ENCODE measurements at places on chromosomes 1 and 21. TPM values are rescaled to one million over a fixed set of nuclear protein-coding genes. Genes with fewer than 3 reads are reported as not detected.

DNA sequence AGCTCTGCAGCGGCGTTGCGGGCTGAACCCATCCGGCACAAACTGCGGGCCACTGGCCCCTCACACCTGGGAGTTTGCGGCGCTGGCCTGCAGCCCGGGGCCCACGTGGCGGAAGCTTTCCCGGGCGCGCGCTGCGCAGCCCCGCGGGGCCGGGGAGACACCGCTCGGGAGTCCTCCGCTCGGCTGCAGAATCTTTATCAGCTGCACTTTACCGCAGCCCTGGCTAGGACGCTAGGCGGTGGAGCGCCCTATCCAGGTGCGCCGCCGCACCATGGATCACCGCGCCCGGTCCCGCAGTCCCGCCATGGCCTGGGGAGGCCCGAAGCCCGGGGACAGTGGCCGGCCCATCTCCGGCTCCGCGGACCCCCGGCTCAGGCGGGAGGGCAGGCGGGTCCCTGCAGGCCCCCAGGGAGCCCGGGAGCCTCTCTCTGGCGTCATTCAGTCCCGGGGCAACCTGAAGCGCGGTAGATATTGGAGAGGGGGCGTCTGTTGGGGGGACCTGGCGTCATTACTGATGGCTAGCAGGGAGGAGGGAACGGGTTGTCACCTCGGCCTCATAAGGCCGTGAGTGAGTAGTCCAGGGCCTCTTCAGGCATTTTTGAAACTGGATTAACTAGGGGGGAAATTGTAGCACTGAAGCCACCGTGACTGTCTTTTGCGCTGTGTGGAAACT lies 5.7 kb upstream of the OLIG2 start:
- no peak for DNase-seq

- no peak for DNase-seq
These were observed 124.5 kb upstream of the GALNT2 start for GRCh38 chr1:229942501-229942900.

The C1QTNF12 gene
- 3.8 TPM for total RNA-seq

DNA sequence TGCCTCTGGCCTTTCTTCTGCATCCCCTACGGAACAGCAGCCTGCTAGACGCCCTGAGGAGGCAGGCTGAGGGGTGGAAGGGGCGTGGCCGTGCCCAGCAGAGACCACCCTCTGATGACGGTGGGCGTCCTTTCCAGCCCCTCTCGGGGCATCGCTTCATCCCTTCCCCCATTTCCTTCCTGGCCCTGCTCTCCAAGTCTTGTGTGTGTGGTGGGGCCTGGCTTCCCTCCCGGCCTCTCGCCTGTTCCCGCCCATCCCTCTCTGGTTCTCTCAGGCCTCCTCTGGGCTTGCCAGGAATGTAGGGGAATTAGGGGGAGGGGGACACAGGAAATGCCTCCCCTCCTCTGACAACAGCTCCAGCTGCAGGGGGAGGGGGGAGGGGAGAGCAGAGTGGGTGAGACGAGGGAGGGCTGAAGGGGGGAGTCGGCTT lies 51.1 kb downstream of the SKI start:
- no peak for DNase-seq

The ZBTB37 gene
- 8.0 TPM for total RNA-seq

GRCh38 chr1:206737729-206738201 lies 32.8 kb upstream of the IL19 start:
- DNase-seq = no peak

The KRTAP12-2 gene
- not detected for total RNA-seq

DNA sequence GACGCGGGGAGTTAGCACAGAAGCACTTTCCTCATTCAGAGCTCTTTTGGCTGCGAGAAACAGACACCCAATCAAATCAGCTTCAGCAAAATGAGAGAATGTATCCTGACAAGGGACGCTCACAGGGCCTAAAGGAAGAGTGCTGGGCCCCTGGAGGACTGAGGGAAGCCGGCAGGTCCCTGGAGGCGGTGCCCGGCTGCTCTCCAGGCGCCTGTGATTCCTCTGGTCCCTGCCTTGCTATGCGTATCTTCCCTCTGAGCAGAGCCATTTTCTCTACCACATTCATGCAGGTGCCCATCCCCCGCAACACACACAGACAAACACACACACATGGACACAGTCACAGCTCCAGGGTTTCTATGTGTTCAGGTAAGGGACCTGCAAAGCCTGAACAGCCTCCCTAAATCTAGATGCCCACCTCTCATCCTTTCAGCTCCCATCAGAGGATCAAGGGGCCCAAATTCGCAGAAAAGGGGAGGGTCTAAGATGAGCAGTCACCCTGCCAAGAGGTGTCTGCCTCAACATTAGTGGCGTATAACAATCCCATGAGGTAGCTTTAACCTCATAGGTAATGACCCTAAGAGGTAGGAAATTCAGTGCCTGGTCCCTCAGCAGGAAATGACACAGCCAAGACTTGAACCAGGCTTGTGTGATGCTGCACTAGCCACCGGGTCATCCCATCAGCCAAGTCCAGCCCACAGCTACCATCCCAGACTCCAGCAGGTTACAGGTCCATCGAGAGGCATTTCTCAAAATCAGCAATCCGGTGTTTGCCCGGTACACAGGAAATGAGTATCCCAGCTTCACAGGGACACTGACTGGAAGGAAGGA lies 29.0 kb downstream of the PTAFR start:
- no peak for DNase-seq

DNA sequence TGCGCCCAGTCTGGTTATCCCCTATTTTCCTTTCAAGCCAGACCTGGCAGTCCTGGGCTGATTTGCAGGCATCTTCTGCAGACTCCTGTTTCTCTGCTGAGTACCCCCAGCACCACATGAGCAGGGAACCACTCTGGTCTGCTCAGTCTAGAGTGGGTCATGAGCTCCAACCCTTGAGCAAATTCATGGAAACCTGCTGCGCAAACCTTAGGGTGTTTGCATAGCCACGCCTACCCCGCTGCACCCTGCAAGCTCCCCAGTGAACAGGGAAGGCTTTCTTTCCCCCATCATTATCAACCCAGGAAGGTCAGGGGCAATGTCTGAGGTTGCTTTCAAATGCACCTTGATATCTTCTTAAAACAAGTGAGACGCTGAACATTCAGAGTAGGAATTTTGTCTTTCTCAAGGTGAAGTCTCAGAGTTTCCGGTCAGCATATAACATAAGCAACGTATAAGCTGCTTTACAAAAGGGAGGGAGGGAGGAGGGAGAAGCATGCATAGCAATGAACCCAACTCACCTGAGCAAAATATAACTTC lies 11.1 kb upstream of the KCNE1 start:
- no peak for DNase-seq

DNA sequence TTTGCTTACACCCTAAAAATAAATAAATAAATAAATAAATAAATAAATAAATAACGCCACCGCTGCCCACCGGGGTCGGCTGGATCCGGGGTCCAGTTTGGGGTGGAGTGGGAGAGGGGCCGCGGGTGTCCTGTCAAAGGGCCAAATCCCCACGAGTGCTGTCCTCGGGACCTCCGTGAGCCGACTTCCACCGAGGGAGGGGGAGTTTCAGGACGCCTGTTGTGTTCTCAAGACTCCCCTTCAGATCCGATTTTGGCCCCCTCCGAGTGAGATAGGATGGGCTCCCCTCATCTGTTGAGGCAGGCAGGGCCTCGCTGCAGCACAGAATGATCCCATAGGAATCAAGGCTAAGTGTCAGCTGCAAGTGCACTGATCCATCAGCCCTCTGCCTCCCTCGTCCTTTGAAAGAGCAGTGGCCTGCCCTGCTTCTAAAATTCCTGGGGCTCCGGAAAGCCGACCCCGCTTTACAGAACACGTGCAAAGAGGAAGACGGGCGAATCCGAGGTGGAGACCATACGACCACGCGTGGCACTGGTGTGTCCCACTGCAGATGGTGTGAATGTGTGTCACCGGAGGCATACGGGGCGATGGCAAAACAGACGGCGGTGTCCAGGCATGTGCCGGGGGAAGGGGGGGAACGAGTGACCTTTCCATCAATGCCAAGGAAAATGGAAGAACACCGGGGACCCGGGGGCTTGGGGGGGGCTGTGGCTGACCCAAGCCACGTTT lies 3880.5 kb downstream of the SRGAP2C start:
- no peak for DNase-seq

GRCh38 chr21:33824156-33824941 lies 91.3 kb downstream of the ATP5PO start:
- DNase-seq = no peak

The SELENBP1 gene
- not detected for total RNA-seq

DNA sequence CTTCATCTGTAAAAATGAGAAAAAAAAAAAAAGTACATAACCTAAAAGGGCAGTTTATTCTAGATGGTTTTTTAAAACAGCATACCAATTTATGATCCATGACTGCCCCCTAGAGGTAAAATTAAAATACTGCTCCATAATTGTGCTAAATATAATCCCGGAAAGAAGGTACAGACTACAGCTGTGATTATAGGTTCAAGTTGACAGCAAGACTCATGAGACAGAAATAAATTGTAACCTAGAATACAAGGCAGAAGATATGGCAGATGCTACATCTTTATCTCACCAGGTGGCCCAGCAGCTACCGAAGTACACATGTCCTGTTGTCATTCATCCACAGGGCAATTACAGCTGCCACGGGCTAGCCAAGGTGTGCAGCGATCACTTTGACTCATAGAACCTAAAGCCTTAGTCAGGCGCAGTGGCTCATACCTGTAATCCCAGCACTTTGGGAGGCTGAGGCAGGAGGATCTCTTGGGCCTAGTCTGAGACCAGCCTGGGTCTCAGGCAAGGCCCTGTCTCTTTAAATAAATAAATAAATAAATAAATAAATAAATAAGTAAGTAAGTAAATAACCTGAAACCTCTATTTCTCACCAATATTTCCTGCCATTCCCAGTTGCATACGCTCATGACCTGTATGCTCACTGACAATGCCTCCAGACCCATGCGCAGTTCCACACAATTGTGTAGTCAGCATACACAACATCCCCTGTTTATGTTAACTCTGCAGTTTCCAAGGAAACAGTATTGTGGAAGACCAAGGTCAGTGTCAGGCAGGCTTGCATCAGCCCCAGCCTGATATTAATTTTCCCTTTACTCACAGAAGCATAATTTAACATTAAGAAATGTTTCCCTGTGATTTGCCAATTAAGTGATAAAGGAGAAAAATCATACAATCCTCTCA lies 18.3 kb upstream of the PPIE start:
- DNase-seq = no peak

The ABCG1 gene
- 11.1 TPM for total RNA-seq

GRCh38 chr21:35933466-35933865 lies 126.9 kb downstream of the SETD4 start:
- DNase-seq = no peak

The LRRC71 gene
- total RNA-seq = not detected

The TDRD10 gene
- total RNA-seq = not detected

- no peak for DNase-seq
These were observed 1372.9 kb upstream of the ADGRL2 start for GRCh38 chr1:80427881-80428280.

DNA sequence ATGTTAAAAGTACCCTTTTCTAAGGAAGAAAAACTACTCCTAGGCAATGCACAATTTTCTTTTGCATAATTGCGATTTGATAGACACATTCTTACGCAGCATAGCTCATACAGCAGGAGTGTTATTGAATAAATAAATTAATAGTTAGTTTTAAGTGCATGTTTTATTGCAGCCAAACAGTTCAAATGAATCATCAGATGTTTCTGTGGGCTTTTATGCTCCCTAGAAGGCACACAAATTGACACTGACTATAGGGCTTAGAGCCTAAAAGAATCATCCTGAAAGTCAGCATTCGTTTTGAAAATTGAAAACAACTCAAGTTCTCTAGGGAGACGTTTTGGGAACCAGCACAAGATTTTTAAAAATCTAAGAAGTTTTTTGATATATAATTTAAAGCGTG lies 411.9 kb downstream of the HLX start:
- DNase-seq = no peak

DNA sequence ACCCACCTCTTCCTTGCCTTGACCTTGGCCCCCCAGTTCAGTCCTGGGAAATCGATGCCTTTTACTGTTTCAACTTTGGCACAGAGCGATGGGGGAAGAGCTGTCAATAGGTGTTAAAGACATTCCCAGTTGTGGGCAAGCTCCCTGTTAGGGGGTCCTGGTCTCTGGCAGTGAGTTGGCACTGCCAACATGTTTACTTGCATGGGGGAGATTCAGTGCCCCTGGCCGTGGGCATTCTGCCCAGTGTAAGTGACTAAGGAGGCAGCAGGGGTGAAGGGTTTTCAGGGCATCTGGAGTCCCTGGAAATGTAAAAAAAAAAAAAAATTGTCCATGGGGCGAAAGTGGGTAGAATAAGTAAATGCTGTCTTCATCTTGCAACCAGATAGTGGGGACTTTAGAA lies 407.0 kb downstream of the PTPRU start:
- DNase-seq = no peak

DNA sequence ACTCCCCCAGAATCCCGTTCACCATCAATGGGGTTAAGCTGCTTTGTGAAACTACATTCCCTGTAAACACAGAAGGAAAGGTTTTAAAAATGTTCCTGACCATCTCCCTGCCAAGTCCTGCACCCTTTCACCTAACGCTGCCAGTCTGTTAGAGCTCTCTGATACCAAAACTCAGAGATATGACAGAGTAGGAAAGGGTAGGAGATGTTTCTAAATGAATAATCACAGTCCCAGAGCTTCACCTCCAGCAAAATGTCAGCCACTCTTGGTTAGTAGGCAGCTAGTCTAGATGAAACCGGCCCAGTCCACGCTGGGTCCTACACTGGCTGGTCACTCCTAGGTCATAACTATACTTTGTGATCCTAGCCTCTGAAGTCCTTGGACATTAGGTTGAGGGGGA lies 26.7 kb downstream of the SLAMF6 start:
- DNase-seq = no peak

The NBPF1 gene
- 5.6 TPM for total RNA-seq

The TEX38 gene
- total RNA-seq = not detected

GRCh38 chr1:42757892-42758275 lies 8.9 kb downstream of the P3H1 start:
- no peak for DNase-seq

DNA sequence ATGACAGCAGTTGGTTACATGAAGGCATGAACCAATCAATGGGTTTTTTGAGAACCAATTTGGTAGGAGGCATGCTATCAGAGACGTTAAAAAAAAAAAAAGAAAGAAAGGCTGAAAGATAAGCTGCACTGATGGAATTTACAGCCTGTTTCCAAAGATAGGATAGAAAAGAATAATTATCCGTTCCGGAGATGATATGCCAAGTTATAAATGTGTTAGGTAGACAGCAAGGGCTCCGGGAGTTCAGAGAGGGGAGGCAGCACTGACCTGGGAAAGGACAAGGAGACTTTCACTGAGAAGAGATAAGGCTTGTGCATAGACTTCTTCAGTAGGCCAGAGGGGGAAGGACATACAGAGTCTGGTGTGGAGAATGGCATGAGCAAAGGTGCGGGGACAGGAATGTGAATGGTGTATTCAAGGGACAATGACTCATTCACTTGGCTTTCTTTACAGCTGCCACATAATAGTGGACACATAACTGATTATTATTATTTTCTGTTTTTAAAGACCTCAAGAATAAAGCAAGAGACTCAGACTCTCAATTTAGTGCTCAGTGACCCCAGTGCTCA lies 24.8 kb upstream of the ACBD6 start:
- no peak for DNase-seq

- no peak for DNase-seq
These were observed 133.2 kb downstream of the DISP1 start for GRCh38 chr1:222948079-222948478.

- DNase-seq = no peak
These were observed 15.8 kb downstream of the SLC45A3 start for GRCh38 chr1:205664399-205665017.

GRCh38 chr1:230174471-230175162 lies 107.6 kb downstream of the GALNT2 start:
- DNase-seq = no peak

The AMY1B gene
- not detected for total RNA-seq

The ADAMTS1 gene
- total RNA-seq = not detected

GRCh38 chr1:62573675-62574074 lies 23.6 kb upstream of the ANGPTL3 start:
- no peak for DNase-seq

The LCE1F gene
- total RNA-seq = not detected
